ENCODE measurements at places on chromosomes 3 and 15.
A peak's percentile ranks its signal among the peaks of the same experiment; 100 is the strongest.

GRCh38 chr3:87206070-87206469 lies 21.0 kb upstream of the CHMP2B start:
- DNase-seq: peak; percentile 79

GRCh38 chr3:186451371-186451770 lies 89.3 kb upstream of the DGKG start:
- no peak for DNase-seq

- no peak for DNase-seq
These were observed 219.0 kb upstream of the LINGO1 start for GRCh38 chr15:77851691-77852090.

DNA sequence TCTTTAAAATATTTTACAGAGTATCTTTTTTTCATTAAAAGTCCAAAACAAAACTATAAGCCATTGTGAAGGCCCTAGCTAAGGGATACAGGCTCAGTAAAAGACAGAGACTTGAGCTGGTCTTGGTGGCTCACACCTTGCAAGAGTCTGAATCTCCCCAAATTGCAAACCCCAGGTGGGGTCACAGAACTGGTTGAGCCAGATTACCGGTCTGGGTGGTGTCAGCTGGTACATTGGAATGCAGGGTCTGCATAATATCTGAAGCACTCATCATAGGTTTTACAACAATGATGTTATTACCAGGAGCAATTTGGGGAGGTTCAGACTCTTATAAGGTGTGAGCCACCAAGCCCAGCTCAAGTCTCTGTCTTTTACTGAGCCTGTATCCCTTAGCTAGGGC lies 201.2 kb upstream of the ARPP21 start:
- DNase-seq: no peak

GRCh38 chr3:16060945-16061344 lies 113.5 kb upstream of the GALNT15 start:
- DNase-seq: peak; percentile 96

DNA sequence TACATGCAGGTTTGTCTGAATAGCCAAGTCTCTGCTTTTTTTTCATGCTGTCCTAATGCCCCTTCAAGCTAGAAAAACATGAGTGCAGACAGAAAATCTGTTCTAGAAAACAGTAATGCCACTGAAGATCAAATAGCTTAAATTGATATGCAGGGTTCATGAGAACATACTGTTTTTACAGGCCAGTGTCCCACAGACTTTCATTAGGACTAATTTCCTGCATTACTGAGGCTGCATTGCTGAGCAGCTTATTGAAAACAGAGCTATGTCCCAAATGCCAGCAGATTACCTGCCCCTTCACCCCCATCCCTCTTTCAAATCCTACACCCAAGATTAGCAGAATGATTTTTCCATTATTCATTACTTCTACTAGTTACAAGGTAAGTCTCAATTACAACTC lies 665 bp downstream of the TM4SF18 start:
- DNase-seq: peak; percentile 30

DNA sequence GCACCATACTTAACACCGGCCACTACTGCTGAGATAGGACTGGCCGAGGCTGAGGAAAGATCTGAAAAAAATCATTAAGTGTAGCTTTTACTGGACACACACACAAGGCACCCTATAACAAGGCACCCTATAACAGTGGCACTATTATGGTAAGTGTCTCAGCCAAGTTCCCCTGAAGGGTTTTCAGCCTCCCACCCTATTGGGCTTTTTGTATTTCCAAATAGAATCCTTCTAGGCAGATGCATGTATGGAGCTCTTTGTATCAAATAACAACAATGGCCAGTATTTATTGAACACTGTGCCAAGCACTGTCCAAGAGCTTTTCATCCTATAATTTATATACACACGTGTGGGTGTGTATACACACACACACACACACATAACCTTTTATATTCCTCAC lies 6.7 kb upstream of the DNAJA4 start:
- no peak for DNase-seq

DNA sequence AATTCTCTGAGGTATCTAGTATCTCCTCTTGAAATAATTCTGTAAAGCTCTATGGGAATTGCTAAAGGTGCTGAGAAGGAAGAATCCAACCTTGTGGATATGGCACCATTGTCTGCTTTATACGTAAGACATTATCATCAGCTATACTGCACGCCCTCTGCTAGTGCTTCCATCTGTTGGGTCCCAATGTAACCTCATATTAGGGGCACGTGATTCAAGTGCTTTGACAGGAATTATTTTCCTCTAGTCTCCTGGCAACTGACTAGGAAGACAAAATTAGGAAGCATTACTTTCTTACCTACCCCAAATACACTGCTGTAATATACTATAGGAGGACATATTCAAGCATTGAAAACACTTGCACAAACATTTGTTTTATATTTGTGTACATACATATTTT lies 24.0 kb downstream of the COPS2 start:
- no peak for DNase-seq

DNA sequence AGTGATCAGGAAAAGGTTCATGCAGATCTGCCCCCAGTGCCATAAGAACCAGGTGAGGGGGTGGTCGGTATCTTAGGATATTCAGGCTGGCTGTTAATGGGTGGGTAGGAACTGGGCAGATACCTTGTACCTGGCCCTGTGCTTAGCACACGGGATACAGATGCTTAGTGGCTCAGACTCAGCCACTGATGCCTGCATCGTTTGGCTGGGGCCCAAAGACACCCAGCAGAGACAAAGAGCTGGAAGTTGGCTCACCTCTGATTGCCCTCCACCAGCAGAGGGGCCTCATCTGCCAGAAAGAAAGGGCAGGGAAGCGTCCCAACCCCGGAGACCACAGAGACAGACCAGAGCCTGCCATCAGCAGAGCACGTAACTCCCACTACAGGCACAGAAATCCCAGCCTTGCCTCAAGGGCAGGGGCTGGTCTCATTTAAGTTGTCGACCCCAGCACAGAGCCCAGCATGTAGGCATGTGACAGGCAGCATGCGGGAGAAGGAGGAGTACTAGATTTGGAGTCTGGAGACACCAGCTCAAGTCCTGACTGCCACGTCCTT lies 64.1 kb upstream of the SLC6A1 start:
- no peak for DNase-seq

DNA sequence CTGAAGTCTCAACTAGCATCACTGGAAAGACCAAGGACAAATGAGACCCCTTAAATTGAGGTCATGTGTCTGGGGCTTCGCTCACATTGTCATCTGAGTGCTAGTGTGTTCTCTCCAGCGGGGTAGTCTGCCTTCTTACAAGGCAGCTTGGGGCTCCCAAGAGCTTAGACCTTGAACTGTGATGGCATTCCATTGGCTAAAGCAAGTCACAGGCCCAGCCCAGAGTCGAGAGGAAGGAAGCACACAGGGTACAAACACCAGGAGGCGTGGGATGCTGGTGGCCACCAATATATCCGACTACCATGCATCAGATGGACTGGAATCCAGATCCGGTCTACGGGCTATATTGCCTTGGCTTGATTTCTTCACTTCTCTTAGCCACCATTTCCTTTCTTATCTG lies 31.5 kb upstream of the DYNC1LI1 start:
- no peak for DNase-seq

GRCh38 chr3:156373095-156373494 lies 181.8 kb downstream of the SSR3 start:
- DNase-seq: no peak

DNA sequence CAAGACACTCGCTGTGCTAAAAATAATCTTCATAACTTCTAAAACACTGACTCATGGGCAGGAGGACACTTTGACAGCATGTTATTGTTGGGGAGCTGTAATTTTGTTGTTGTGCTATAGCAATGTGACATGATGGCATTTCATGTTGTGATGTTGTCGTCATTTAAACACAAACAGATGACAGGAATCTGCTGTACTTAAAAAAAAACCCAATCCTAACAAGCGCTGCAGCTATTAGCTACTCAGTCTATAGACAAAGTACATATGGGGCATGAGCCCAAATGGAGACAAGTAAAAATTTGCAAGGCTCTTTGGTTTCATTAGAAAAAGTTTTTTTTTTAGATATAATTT lies 828 bp upstream of the ATOSA start:
- DNase-seq: peak; percentile 21

GRCh38 chr15:90697175-90697574 lies 20.0 kb upstream of the BLM start:
- no peak for DNase-seq

DNA sequence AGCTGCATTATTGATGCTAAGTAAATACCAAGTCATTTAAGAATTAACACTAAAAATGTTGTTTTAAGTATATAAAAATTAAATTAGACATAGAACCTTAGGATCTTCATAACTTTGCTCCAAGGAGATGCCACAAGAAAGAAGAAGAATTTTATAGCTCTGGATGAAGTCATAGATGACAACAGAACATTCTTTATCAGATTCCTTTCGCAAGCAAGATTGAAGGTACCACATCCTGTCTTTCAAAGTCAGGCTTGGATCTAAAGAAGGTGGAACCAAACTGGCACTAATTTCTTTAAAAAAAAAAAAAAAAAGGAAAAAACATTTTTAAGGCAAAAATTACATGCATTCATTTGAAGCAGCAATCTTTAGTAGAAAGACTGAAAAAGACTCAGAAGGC lies 62.5 kb downstream of the POLQ start:
- DNase-seq: peak; percentile 42

DNA sequence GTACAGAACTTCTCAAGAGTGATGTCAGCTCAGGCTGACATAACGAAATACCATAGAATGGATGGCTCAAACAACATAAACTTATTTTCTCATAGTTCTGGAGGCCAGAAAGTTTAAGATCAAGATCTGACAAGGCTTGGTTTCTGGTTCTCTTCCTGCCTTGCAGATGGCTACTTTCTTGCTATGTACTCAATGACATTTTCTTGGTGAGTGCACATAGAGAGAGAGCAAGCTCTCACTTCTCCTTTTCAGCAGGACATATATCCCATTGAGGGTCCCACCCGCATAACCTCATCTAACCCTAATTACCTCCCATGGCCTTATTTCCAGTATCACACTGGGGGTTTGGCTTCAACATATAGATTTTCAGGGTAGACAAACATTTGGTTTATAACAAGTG lies 1072.1 kb downstream of the PLOD2 start:
- no peak for DNase-seq

GRCh38 chr15:98794748-98795147 lies 146.4 kb downstream of the IGF1R start:
- no peak for DNase-seq

- DNase-seq: peak; percentile 31
These were observed 614.4 kb downstream of the FHIT start for GRCh38 chr3:60636846-60637245.

DNA sequence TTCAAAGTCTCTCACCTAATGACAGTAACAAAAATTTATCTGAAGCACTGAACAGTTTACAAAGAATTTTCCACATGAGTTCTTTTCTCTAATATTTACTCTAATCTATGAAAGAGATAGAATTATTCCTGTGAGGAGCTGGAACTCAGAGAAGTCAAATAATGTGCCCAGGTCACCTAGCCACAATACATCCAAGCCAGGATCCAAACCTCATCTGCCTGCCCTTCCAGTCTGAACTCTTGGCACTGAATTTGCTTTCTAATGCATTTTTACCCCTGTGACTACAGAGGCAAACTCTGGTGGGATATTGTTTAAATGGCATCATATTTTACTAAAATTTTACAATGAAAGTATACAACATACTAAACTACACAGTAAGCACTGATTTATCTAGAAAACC lies 191.4 kb upstream of the RORA start:
- DNase-seq: no peak

- DNase-seq: no peak
These were observed 8.3 kb downstream of the CPA3 start for GRCh38 chr3:148873270-148873927.

DNA sequence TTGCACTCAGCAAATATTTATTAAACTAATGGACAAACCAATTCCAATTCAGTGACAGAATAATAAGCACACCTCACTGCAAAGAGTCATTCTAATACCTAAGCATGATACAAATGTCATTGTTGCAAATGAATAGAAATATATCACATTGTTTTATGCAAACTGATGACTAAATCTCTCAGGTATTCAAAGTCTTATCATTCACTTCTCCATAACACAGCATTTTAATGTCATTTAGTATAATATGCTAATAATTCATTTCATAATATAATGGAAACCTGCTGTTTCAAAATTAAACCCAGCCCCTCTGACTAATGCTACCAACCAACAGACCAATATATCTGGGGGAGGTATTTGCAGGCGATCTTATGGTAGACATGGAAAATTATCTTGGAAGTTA lies 71.8 kb downstream of the FGF7 start:
- peak; percentile 25 for DNase-seq

- no peak for DNase-seq
These were observed 66.3 kb upstream of the SLC6A6 start for GRCh38 chr3:14335774-14336748.

GRCh38 chr15:48144889-48145288 lies 24.1 kb downstream of the SLC24A5 start:
- DNase-seq: peak; percentile 16

DNA sequence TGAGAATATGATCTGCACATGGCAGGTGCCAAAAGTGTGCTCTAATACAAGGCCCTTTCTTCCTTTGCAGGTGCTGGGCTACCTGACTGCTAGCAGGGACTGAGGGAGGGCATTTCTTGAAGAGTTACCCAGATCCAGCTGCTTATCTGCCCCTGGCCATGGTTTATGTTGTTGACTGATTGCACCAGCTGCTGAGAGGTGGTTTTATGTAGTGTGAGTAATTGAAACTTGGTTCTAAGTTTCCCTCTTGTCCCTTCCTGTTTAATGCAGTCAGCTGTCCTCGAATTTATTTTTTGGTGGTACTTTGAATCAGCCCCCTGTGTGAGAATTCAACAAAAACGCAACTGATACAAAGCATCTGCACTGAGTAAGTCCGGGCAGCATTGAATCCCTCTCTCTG lies 288.3 kb upstream of the C2CD4B start:
- no peak for DNase-seq

Data from fibroblast of skin of scalp (primary cell).